Right cardiac atrium (tissue), 5 donors: ENCODE measurements at places on chromosomes 5 and 9.
A peak's percentile ranks its signal among the peaks of the same experiment; 100 is the strongest.

DNA sequence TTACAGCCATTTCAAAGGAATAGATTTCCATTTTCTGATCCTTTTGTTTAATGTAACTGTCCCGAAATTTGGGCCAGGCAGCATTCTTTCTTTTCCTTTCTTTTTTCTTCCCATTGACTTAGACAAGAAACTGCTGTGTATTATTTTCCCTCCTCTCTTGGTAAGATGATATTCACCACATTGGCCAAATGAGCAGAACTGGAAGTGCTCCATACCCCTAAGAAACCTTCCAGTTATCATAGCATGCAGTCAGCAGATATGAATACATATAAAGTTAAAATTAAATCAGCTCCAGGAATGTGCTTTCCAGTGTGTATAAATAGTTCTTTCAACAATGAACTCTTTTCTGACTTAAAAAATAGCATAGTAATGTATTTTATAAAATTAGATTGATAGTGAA lies 168.5 kb upstream of the GAS1 start:
- no peak for DNase-seq

DNA sequence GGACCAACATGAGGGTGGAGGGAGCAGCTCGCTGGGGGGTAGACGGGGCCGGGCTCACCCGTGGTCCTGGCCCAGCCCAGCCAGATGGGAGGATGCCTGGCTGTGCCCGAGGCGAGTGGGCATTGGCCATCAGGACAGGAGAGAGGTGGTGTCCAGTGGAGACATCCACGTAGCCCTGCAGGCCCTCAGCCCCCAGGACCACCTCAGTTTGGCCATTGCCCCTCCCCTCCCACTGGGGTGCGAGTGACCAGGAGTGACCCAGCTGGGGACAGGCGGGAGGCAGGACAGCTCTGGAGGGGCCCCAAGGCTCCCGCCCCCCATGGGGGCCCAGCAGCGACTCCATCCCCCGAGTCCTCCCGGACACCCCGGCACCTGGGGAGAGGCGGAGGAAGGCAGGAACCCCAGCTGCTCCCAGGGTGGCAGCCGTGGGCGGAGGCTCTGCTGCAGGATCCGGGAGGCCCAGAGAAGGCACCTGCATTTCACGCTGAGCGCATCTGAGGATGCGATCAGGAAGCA lies 8.3 kb downstream of the NOXA1 start:
- peak; percentile 16 for DNase-seq

DNA sequence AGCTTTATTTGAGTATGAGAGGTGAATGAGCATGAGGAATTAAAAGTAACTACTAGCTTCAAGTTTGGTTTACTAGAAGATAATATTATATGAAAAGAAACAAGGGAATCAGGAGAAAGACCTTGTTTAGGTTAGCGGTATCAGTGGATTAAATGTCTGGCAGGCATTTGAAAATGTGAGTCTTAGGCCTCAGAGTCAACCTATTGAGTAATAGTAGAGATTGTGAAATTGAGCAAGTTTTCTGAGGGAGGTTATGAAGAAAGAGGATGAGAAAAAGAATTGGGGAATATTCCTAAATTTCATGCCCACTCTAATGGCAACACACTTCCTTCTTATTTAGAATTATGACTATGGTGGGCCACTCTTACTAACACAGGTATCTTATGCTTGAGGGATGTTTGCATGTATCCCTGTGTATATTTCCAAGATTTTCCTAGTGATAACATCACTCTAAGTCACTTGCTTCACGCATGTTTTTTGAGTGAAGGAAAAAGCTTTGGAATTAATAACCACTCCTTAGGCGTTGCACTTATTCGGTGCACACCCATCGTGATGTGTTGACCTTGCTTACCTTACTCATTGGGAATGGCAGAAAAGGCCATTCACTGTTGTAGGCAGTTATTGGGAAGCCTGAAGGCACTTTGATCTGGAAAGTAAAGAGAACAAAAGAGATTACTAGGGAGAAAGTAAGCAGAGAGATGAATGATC lies 8.2 kb upstream of the ELL2 start:
- no peak for DNase-seq

DNA sequence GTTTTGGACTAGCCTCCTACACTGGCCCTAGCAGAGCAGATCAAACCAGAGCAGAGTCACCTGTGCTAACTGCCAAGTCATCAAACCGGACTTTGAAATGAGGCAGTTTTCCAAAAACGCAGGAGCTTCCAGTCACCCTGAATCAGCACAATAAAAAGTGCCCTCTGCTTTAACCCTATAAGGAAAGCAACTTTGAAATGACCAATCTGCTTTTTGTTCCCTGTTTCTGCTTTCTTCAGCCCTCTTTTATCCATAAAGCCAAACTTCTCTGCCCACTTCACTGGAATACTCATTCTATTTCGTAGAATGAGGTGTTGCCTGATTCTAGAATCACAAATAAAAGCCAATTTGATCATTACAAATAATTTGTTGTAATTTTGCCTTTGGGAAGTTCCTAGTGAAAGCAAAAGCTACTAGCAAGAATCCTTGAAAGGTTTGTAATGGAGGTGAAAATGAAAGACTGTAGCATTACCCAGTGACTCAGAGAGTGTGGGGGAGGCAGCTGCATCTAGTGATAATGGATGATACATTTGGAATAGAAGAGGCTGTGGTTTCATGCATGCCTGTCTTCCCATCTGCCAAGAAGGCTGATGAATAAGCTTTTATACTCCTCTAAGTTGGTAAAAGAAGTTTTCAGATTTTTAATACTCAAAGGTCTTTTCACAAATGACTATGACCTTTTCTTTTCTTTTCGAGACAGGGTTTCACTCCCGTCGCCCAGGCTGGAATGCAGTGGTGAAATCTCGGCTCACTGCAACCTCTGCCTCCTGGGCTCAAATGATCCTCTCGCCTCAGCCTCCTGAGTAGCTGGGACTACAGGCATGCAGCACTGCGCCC lies 14.9 kb downstream of the SPAAR start:
- no peak for DNase-seq

GRCh38 chr5:71932655-71933338 lies 174.5 kb upstream of the MAP1B start:
- peak; percentile 74 for DNase-seq

- no peak for DNase-seq
Observed at GRCh38 chr9:109036744-109037680, 23.7 kb upstream of the CTNNAL1 start.

- DNase-seq = no peak
Observed at GRCh38 chr5:55708732-55709131, 3.4 kb downstream of the SLC38A9 start.

DNA sequence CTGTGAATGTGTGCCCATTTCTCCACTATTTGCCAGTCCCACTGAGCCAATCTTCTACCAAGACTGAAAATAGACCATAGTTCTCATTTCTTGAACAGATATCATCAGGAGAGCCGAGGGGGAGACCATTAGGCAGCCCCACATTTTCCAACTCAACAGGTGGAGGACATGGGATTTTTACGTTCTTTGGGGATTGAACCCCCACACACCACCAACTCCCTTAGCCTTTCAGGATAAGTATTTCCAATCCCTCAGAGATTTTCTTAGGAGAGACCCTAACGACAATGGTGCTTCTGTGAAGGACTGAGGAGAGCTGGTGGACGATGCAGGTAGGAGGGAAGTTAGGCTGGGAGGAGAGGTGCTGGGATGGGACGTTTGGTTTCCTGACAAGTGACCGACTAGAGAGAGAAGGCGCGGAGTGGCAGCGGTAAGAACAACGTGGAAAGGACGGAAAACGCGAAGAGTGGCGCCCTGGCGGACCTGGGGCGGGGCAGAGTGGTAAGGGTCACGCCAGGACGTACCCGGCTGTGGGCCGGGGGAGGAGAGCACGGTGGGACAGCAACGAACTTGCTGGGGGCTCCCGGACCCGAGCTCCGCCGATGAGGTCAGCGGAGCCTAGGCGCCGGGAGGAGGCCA lies 681 bp upstream of the CHSY3 start:
- no peak for DNase-seq

- no peak for DNase-seq
Observed at GRCh38 chr5:144102361-144102760, 68.1 kb downstream of the YIPF5 start.

DNA sequence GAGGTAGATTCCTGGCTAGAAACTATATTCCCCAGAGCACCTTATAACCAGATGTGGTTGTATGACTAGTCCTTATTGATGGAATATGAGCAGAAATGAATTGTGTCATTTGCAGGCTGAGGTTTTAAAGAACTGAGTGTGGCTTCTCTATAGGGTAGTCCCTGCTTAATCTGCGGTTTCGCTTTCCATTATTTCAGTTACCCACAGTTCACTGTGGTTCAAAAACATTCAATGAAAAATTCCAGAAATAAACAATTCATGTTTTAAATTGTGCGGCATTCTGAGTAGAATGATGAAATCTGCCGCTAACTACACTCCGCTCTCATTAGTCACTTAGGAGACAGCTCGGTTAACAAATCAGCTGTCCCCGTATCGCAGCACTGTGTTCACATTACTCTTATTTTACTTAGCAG lies 65.1 kb downstream of the ANKRD55 start:
- no peak for DNase-seq

DNA sequence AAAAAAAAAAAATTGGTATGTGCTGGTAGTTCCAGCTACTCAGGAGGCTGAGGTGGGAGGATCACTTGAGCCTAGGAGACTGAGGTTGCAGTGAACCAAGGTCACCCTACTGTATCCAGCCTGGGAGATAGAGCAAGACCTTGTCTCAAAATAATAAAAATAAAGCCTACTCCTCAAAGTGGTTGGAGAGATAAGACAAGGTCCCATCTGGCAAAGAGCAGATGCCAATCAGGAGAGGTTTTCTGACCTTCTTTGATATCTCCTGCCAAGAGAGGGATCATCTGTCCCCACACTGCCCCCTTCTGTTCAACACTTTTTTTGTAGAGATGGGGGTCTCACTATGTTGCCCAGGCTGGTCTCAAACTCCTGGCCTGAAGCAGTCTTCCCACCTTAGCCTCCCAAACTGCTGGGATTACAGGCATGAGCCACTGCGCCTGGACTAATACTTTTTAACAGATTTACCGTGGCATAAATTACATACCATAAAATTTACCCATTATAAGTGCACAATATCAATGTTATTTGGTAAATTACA lies 64.7 kb downstream of the SH3PXD2B start:
- DNase-seq = no peak

- DNase-seq = peak; percentile 78
Observed at GRCh38 chr5:95861221-95861863, 38.8 kb upstream of the GLRX start.

DNA sequence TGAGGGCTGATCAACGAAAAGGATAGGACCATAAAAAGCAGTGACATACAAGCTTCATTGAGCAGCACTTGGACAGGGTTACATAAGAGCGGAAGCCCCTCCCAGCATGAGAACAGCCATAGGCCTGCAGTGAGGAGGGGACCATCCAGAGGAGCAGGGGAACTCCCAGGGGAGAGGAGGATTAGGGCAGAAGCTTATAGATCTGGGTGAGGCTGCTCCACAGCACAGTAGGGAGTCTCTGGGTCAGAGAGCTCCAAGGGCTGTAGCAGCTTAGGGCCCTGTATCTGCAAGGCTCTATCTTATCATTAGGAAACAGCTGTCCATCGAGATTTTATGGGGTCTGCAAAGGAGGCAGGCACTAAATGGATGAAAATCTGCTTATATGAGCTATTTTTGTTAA lies 186.6 kb downstream of the DOCK8 start:
- DNase-seq = no peak

- no peak for DNase-seq
Observed at GRCh38 chr5:151674626-151675610, 11.8 kb downstream of the SPARC start.

GRCh38 chr5:171421331-171422262 lies 2.1 kb downstream of the FGF18 start:
- peak; percentile 52 for DNase-seq

DNA sequence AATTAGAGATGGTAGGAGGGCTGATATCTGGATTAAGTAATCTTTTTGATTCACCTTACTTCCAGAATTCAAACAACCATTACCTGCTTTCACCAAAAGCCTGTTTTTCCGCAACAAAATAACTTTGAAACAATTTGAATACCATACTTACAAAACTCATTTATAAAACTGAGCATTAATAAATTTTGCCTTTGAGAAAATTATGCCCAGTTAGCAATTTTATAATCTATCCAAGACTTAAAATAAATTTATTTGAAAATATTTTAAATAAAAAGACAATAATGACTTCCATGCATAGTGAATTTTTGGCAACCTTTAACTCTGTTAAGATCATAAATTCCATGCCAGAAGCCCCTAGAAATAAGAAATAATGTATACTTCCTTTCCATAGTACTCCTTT lies 71.3 kb upstream of the FTMT start:
- no peak for DNase-seq

- DNase-seq = no peak
Observed at GRCh38 chr9:13705373-13705772, 425.9 kb upstream of the MPDZ start.

- peak; percentile 62 for DNase-seq
Observed at GRCh38 chr9:33288828-33289483, 1.4 kb upstream of the NFX1 start.

- DNase-seq = no peak
Observed at GRCh38 chr5:116404792-116405191, 169.8 kb downstream of the SEMA6A start.

GRCh38 chr9:85009251-85009650 lies 339.7 kb downstream of the NTRK2 start:
- DNase-seq = no peak

DNA sequence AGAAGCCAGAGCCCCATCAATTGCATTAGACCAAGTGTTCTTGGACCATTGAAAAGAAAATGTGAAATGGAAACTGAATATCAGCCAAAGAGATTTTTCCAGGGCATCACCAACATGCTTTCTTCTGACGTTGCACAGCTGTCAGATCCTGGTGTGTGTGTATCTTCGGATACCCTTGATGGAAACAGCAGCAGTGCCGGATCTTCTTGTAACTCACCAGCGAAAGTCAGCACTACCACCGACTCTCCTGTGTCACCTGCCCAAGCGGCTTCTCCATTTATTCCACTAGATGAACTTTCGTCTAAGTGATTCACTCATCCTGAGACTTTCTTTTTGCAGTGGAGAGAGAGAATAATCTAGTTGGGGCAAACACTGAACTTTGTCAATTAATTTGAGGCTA lies 75.7 kb downstream of the PIP5K1B start:
- no peak for DNase-seq

GRCh38 chr9:98796364-98797101 lies at the start of gene ANKS6:
Gene ANKS6 (minus strand): TSS chr9:98796555. CDS start chr9:98796491, 64 bp downstream.
- peak; percentile 94 for DNase-seq

DNA sequence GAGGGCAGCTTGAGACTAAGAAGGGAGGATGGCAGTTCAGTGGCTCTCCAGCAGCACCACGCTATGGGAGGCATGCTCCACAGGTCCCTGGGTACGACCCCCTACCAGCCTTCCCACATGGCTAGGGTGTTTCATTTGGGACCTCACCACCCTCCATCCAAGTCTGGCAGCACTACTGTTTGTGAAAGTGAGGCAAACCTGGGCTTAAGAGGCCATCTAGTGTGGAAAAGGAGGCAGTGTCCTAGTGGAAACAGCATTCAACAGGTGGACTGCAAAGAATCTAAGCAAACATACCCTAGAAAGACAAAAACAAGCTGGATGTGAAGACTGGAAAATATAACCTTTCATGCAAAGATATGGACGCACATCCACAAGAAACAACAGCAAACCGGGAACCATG lies 4.8 kb upstream of the C5orf47 start:
- DNase-seq = no peak
